ENCODE measurements at places on chromosomes 1 and 21.

- DNase-seq = no peak
These were observed 32.0 kb upstream of the PRDX6 start for GRCh38 chr1:173445164-173445563.

- no peak for DNase-seq
These were observed 20.0 kb upstream of the CLIC4 start for GRCh38 chr1:24725209-24725651.

DNA sequence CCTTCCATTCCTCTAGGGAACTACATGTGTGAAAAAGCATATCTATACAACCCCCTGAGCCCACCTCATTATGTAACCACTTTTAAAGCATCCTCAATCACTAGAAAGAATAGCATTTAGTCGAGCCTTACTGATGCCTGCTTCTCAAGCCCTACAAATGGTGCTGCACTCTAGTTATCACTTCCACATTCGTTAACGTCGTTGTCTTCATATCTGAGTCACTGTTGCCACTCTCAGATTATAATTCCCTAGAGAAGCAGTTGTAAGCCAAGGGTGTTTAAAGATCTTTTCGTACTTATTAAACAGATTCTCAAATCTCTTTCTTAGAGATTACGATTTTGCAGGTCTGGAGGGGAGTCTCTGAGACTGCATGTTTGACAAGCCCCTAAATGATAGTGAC is 16.5 kb downstream of the ATP1B1 start:
- no peak for DNase-seq

- DNase-seq = no peak
These were observed 85.5 kb downstream of the FBXO2 start for GRCh38 chr1:11568687-11569086.

DNA sequence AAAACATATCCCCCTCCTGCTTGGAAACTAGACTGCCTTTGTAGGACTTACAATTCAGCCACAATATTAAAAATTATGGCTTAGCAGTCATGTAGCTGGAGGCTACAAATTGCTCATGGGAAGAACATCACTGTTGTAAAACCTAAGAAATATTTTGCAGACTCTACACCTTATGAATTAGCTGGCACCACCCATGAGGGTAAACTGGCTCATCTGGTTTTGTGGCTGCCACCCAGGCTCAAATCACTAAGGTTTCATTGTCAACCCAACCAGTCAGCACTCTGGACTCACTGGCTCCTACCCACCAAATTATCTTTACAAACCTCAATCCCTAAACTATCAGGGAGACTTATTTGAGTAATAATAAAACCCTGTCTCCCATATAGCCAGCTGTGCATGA is 100.7 kb upstream of the OLFM3 start:
- no peak for DNase-seq

GRCh38 chr1:197961449-197961848 is 44.3 kb downstream of the LHX9 start:
- DNase-seq = no peak

GRCh38 chr1:208149776-208150514 is 94.2 kb downstream of the PLXNA2 start:
- no peak for DNase-seq

DNA sequence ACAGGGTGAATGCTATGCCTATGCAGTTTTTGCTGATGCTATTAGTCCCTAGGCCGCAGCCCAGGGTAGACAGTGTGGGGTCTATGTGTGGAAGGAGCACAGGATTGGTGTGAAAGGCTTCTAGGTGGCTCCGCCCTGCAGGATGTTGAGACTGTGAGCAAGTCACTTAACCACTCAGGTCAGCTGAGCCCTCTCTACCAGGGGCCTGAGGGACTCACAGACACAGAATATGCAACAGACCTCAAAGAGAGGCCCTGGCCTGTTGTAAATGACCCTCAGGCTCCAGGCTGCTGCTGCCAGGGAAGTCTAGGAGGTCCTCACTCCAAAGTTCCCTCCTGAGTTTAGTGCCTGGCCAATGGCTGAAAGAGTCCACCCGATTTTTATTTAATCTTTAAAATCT is 11.0 kb downstream of the NHLH2 start:
- DNase-seq = no peak

GRCh38 chr1:198729195-198729863 is 90.5 kb downstream of the PTPRC start:
- no peak for DNase-seq

DNA sequence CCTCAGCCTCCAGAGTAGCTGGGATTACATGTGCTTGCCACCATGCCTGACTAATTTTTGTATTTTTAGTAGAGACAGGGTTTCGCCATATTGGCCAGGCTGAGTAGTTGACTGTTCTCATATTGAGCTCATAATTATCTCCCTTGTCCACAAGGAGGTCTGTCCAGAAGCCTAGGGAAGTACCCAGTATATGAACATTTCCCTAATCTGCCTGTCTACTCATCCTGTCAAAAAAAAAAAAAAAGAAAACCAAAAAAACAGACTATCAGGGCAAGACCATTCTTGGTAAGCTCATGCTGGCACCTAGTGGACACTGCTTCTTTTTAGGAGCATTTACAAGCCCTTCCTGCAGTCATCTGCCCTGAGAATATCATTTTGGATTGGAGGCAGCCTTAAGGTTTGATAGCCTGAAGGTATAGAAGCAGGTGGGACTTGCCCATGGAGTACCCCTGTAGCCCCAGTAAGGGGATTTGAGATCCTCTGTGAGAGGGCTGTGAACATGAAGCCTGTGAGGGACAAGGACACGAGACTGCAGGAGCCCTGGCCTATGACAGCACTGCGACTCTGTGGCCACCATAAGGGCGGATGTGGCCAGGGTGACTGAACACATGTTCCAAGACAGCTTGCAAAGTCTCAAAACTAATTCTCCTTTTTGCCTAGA is 10.8 kb upstream of the DUSP12 start:
- DNase-seq = peak; percentile 90

- no peak for DNase-seq
These were observed 86.7 kb upstream of the PALMD start for GRCh38 chr1:99559166-99559565.

DNA sequence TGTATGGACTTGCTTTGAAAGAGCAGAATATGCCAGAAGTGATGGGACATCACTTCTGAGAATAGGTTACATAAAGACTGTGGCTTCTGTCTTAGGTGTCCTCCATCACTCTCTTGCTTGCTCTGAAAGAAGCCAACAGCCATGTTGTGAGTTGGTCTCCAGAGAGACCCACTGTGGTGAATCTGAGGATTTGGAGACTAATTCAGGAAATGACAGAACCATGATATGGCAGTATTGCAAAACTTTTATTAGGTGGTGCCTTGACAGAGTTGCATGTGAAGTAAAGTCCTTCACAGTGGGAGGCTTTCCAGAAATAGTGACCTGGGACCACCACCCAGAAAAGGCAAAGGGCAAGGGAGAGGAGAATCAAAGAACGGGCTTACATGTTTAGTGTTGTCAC is 628.6 kb downstream of the KCNT2 start:
- no peak for DNase-seq

DNA sequence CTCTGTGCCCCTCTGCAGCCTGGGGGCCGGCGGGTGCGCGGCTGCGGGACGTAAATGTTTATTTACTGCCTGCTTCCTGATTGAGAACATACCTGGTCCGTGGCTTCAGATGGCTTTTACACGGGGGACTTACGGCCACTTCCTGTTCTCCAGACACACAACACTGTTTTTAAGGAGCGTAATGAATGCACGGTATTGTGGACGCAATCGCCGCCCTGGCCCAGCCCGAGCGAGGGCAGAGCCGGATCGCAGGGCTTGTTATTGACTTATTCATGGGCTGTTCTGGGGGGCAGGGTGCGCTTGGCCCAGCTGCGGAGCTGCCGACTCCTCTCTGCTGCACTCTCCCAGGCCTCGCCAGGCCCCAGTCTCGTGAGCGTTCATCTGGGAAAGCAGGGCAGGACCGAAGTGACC is 52.8 kb upstream of the ACTRT2 start:
- DNase-seq = no peak

DNA sequence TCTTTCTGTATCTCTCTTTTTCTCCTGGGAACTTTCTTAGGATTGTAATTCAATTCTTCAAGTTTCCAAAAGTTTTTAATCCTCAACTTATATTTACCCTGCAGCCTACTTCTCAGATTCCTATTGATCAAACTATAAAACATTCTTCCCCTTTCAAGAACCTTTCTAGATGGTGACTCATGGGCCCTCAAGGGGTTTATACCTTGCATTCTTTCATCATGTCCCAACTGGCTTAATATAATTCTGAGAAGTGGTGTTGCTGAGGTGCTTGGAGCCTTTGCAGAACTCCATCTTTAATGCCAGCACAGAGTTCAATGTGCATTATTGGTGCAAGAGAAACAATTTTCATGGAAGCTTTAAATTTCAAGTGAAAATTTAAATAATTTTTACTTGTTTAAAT is 273.4 kb downstream of the VAV3 start:
- DNase-seq = no peak

- DNase-seq = no peak
These were observed 24.4 kb downstream of the RIPPLY3 start for GRCh38 chr21:37030864-37031263.

- DNase-seq = no peak
These were observed 201.5 kb downstream of the NTNG1 start for GRCh38 chr1:107342316-107342715.

DNA sequence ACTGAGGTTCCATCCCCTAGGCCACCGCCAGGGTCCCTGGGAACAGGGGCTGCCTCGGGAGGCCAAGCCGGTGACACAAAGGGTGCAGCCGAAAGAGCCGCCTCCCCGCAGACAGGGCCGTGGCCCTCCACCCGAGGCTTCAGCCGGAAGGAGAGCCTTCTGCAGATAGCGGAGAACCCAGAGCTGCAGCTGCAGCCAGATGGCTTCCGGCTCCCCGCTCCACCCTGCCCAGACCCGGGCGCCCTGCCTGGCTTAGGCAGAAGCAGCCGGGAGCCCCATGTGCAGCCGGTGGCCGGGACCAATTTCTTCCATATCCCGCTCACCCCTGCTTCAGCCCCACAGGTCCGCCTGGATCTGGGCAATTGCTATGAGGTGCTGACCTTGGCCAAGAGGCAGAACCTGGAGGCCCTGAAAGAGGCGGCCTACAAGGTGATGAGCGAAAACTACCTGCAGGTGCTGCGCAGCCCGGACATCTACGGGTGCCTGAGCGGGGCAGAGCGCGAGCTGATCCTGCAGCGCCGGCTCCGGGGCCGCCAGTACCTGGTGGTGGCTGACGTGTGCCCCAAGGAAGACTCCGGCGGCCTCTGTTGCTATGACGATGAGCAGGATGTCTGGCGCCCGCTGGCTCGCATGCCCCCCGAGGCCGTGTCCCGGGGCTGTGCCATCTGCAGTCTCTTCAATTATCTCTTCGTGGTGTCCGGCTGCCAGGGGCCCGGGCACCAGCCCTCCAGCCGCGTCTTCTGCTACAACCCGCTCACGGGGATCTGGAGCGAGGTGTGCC is 1.4 kb downstream of the KLHDC7A start:
- DNase-seq = no peak

- no peak for DNase-seq
These were observed 28.9 kb upstream of the EPB41 start for GRCh38 chr1:28885472-28885877.

DNA sequence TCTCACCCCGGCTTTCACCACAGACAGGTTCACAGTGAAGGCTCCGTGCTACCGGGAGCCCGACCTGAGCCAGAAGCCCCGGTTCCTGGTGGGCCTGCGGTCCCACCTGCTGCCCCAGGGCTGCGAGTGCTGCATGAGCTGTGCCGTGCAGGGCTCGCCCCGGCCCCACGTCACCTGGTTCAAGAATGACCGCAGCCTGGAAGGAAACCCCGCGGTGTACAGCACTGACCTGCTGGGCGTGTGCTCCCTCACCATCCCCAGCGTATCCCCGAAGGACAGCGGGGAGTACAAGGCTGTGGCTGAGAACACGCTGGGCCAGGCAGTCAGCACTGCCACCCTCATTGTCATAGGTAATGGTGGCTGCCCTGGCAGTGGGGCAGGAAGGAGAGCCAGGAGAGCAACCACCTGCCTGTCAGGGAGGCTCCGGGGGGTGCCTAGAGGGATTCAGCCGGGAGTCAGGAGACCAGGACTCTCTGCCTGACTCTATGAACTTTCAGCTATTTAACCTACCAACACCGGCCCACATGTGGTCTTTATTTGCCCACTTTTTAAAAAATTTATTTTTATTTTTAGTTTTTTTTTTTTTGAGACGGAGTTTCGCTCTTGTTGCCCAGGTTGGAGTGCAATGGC is 36.4 kb downstream of the IGFN1 start:
- no peak for DNase-seq

DNA sequence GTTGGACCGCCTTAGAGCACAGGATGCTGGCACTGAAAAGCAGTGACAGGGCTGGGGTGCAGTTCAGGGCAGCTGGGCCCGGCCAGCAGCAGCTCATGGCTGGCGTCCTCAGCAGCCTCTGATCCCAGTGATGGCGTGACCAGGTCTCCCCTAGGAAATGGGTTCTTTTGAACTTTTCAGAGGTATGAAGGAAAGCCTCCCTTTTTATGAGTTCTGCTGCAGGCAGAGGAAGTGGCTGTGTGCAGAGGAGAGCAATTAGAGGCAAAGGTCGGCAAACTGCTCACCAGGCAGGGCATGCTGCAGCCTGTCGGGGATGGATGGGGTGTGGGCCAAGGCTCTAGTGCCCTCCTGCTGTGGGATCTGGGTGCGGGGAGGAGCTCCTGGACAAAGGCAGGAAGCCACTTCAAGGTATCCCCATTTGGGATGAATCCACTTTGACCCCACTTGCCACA is 45.6 kb upstream of the RAB4A start:
- DNase-seq = no peak

- peak; percentile 3 for DNase-seq
These were observed 96.7 kb upstream of the IGSF21 start for GRCh38 chr1:18010945-18011344.

- no peak for DNase-seq
These were observed 376.3 kb downstream of the AMY1C start for GRCh38 chr1:104125970-104126369.

DNA sequence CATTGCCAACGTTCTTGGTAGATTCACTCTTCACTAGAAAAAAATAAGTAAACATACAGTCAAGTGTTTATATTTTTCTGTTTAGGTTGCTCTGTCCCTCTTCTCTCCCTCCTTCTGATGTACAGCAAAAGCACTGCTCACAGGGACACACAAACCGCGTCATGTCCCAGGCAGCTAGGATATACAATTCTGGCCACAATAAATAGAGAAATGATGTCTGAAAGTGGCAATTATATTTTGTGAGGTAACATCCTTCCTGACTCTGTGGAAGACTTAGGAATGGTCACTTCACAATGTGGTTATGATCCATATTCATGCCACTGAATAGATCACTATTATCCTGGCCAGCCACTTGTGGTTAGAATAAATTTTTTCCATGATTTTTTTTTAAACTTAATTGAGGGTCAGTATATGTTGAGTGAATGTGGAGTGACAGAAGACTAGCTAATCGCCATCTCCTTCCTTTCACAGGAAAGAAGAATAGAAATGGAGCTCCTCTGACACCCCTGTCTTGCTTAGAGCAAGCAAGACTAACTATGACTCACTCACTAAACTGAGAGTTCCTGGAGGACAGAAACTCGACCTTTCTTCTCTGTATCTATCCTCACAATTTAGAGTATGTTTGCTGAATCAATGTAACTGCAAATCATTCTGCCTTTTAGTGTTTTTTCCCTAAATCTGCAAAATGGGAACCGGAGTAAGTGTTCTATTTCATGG is 54.0 kb downstream of the ZNHIT6 start:
- peak; percentile 32 for DNase-seq

- peak; percentile 74 for DNase-seq
These were observed 48.2 kb upstream of the TNFSF4 start for GRCh38 chr1:173255214-173255813.

- DNase-seq = peak; percentile 17
These were observed 36.9 kb downstream of the RAP1GAP start for GRCh38 chr1:21631944-21632887.

Data from fibroblast of the aortic adventitia (primary cell).